ENCODE measurements at places on chromosomes 5 and 9.

DNA sequence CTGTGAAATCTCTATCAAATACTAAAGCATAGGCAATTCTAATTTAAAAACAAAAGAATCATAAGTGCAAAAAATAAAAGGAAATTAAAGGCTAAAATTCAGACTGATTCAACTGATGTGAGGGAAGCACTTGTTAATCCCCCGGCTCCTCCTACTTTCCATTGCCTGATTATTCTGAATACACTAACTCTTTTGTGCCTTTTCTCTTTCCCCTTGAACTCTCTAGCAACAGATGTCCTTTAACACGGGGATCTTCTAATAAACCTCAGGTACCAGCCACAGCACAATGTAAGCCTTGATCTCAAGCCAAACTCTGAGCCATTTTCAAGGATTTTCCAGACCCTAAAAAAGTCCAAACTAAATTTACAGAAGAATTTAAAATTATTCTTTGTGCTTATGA, 61.5 kb downstream of the KCNV2 start:
- DNase-seq, result no peak

DNA sequence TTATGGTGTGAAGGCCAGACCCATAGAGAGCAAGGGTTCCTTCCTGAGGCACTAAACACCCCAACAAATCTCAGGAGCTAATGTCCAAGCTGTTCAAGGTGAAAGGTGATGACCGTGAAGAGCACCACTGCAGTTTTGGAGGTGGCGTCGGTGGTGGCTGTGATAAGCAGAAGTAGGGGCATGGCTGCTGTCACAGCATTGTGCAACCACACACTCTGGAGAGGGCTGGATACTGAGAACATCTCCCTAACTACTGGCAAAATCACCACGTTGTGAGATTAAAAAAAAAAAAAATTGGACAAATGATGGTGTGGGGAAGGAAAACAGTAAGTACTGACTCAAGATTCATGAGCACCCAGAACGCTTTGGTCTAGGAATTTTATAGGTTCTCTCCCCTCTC, 156.5 kb downstream of the PJA2 start:
- DNase-seq, result no peak

DNA sequence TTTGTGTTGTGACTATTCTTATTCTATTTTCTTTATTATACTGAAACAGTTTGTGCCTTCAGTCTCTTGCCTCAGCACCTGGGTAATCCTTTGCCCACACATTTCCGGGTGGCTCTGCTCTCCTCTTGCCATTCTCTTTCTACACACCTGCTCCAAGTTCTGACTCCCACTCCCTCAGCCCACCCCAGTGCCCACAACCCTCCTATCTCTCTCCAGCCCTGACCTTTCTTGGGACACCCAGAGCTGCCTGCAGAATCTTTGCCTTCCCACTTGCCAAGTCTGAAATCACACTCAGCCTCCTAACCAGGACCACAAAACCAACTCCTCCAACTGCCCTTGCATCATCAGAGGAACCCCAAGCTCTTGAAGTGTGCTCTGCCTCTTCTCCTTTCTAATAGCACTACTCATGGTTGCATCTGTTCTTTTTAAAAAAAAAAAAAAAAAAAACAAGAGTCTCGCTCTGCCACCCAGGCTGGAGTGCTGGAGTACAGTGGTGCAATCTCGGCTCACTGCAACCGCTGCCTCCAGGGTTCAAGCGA, 4.1 kb downstream of the SWI5 start:
- no peak for DNase-seq

DNA sequence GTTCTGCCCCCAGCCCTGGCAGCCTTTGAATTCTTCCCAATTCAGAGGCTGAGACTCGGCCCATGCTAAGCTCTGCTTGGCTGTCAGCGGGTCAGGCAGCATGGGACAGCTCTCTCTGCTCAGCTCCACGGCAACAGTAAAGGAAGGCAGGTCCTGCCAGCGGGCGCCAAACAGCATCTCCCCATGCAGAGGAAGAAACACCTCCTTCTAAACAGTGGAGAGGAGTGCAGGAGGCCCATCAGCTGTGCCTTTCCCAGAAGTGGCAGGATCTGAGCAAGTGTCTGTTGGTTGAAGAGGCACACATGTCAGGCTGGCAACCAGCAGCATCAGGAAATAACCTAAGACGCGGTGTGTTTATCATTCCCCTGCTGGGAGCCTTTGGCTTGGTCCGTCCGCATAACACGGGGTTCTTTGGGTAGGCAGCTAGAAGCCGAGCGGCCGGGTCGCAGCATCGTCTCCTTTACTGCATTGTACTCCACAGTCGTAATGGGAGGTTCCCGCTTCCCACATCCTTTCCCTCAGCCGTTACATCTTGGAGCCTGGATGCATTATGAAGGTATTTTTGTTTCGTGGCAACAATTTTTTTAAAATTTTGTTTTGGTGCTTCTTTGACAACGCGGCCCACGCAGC, 42.7 kb upstream of the NCS1 start:
- no peak for DNase-seq

DNA sequence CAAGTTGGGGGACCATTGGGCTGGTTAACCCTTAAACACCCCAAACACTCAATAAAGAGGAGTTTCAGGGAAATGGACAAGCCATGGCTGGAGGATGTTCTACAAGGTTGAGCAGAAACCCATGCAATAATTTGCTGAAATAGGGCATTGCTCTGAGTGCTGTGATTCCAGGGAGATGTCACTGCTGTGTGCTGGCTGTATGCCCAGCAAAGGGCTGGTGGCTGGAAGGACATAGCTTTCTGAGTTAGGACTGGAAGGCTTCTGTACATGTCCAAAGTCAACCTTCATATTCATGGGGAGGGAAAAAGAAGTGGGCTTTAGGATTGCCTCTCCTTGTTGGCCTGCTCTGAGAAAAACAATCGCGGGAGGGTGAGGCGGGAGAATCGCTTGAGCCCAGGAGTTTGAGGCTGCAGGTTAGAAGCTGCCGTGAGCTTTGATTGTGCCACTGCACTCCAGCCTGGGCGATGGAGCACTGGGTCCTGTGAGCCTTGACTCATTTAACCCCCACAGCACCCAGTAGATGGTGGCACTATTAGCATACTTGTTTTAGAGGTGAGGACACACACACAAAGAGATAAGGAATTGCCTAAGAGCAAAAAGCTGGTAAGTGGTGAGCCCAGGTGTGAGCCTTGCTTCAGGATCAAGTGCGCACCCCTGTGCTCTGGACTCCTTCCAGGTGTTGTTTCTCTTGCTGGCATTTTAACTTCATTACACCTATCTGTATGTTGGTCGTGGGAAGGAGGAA, 20.4 kb downstream of the IL12B start:
- DNase-seq, result no peak

- DNase-seq, result no peak
Observed at GRCh38 chr5:17187786-17188170, 29.7 kb upstream of the BASP1 start.

DNA sequence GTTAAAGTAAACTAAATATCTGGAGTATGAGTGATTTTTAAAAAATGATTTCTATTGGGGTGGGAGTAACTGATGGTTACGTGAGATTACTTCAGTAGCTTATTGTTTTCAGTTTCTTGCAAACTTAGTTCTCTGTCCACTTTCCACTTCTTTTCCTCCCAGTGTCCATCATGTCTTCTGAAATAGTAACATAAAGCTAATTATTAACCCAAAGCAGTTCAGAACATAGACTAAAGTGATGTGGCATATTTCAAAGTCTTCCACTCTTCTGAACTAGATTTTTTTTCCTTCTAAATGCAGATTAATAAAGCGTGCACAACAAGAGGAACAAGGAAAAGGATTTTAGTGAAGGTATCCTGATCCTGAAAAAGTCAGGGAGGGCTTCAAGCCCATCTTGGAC, 114.1 kb downstream of the MAN2A1 start:
- no peak for DNase-seq
